MM.1S (cell line): ENCODE measurements at places on chromosomes 2 and 18.
A peak's percentile ranks its signal among the peaks of the same experiment; 100 is the strongest.

DNA sequence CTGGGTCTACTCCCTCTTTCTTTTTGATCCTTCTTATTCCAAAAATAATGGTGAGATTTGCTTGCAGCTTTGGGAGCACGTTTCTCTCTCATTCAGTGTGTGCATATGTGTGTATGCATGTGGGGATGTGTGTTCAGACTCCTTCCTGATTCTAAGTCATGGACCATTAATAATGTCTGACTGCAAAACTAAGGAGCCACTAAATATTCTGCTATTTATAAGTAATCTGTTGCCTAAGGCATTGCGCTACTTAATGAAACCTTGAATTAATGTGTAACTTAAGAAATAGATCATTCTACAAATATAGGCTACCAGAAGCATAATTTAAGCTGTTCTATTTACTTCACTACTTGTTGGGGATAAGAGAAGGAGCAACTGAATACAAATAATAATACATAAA lies 182.1 kb downstream of the TFCP2L1 start:
- no peak for DNase-seq

- DNase-seq, result peak; percentile 45
Measured at GRCh38 chr2:110747522-110748488, 15.4 kb downstream of the ACOXL start.

DNA sequence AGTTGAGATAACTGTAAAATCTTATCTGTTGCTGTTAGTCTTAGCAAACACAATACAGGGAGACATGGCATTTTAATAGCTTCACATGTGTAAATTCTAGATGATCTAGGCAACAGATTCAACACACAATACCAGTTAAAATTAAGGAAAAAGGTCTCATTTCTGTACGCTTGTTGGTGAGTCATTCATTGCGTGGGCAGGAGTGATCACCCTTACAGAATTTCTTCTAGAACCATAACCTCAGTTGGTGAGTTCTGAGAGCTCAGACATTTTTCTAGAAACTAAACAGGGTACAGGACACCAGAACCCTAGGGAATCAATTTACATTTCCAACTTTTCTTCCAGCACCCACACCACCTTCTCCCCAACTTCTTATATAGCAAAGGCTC lies 81.9 kb downstream of the SLC8A1 start:
- no peak for DNase-seq

DNA sequence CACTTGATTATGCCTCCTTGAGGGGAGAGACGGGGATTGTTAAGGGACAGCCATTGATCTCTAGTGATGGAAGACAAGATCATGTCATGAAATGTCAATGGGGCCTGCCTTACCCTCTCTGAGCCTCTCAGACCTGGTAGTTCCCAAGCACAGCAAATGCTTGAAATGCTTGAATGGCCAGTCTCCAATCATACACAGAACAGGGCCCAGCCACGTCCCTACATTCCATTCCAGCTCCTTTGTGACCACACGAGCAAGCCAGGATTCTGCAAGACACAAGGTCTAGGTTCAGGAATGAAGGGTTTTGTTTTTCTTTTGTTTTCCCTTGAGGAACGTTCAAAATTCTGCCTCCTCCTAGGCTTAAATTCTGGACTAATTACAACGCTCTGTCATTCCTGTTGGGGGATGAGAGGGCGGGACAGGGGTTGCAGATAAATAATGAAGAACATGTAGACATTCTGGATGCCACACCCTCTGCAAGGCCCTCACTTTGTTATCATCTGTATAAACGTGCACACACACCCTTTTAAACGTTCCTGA lies 98.1 kb upstream of the YPEL5 start:
- no peak for DNase-seq

DNA sequence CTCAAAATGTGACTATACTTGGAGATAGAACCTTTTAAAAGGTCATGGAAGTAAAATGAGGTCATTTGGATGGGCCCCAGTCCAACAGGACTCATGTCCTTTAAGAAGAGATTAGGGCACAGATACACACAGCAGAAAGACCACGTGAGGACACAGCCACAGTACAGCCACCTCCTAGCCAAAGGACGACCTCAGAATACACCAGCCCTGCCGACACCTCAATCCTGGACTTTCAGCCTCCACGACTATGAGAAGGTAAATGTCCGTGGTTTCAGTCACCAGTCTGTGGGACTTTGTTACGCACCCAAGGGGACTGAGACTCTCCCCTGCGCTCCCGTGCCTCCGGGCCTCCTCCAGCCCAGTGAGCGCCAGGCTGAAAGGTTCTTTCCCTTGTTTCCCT lies 30.2 kb upstream of the HPCAL1 start:
- no peak for DNase-seq

DNA sequence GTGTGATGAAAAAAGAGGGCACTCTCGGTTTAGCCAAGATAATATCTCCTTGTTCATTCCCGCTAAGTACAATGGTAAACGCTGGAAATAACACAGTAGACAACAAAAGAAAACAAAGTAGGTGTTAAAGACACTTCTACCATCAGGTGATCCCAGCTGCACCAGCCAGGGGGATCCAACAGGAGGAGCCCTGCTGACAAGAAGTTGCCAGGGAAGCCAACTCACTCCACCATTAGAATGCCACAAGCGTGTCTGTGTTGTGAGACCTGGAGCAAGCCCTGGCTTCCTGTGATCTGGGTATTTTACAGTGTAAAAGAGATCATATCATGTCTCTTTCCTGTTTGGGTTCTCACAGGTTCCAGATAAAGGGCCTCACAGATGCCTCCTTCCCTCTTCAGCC lies 117.0 kb downstream of the GRB14 start:
- no peak for DNase-seq

DNA sequence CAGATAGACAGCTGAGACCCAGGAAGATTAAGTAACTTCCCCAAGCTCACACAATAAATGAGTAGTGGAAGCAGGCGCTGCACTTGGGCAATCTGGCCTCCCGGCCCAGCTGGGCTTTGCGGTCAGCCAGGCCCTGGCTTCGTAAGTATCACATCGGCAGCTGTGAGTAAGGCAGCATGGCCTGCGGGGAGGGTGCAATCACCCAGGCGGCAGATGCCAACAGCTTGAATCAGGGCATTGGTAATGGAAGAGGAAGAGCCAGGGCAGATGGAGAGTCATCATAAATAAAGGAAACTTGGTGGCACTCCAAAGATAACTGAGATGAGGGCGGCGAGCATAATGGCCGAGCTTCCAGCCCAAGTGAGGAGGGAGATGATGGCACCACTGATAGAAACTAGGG lies 217.9 kb upstream of the PID1 start:
- no peak for DNase-seq

GRCh38 chr2:150769421-150769820 lies 282.0 kb upstream of the RND3 start:
- no peak for DNase-seq

- DNase-seq, result no peak
Measured at GRCh38 chr18:21803495-21803894, 62.9 kb downstream of the MIB1 start.

- peak; percentile 68 for DNase-seq
Measured at GRCh38 chr2:217650716-217651360, 352.0 kb downstream of the TNS1 start.

GRCh38 chr2:167750675-167751074 lies 496.7 kb downstream of the STK39 start:
- no peak for DNase-seq

- no peak for DNase-seq
Measured at GRCh38 chr2:71926089-71926447, 221.6 kb downstream of the CYP26B1 start.

- DNase-seq, result no peak
Measured at GRCh38 chr2:128641421-128642080, 322.9 kb upstream of the HS6ST1 start.

DNA sequence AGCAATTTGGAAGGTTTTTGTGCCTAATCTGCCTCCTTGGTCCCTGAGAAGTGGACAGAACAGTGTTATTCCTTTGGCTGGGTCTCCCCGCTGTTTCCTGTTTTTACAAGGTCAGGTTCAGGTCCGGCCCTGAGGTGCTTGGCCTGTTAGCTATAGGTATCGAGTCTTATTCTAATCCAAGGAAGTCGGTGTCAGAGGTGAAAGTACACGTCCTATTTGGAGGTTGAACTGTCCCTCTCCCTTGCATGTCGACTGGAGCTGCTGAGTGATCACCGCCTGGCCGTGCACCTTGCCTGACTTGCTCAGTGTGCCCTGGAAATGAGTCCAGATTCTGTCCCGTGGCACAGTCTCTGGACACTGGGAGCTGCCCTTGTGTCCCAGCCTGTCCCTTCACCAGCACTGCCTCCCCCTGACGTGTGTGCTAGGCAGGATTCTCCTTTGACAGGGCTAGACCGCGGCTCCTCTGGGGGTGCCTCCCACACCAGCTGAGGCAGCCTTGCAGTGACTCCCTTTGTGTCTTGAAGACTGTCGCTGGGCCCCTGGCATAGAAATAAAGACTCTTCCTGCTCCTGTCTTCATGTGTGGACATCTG lies 65.7 kb upstream of the RBM44 start:
- DNase-seq, result no peak

- no peak for DNase-seq
Measured at GRCh38 chr18:8812631-8813030, 107.3 kb downstream of the MTCL1 start.

- DNase-seq, result no peak
Measured at GRCh38 chr18:73688851-73689711, 458.6 kb downstream of the FBXO15 start.

DNA sequence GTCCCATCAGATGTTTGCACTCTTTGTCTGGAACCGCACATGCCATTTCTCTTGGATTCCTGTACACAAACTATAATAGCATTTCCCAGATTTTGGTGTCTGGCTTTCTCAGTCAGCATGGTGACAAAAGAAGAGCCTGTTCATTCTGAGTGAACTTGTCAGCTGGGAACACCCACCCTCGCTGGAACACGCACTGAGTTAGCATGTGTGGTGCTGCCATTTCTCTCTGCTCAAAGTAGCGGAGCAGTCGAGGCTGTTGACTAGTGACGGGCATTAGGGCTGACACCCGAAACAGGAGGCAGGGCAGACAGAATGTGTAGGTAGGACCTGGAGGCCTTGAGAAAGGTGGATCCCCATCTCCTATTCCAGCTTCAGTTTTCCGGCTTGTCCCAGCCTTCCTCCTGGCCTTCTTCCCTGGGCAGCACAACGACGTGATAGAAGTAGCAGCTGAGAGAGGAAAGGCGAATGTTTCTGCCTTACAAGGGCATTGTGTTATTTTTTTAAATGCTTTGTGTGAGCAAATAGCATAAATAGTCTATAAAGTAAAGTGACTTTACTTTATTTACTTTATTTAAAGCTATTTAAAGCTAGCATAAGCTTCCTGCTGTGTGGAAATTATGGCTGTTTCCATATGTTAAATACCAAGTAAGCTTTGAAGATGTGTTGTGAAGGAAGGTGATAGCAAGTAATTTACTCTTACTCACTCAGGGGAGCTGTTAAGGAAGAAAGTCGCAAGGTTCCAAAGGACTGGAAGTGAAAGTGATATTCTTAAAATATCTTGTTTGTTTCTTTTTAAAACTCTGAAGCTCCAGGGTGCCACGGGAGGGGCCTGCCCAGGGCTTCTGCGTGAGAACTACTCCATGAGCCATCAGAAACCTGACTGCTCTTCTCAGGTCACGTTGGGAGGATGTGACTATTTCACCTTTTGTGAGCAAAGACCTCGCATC lies 272.6 kb downstream of the NEDD4L start:
- no peak for DNase-seq

- DNase-seq, result peak; percentile 59
Measured at GRCh38 chr2:10935953-10936942, 24.5 kb downstream of the KCNF1 start.

DNA sequence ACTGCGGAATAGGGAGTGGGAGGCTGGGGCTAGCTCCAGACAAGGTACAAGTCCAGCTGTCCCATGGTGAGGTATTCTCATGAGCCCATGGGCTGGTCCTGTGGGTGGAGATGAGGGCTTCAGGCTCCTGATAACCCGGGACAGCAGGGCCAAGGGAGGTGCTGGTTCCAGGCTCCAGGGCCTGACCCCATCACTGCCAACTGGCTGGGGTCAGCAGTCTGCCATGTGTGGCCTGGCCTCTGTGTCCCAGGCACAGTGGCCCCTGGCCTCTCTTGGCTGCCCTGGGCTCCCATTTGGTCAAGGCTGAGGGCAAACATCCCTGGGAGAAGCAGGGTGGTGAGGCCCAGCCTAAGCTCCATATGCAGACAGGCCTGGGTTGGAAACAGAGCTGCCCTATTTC lies 966 bp upstream of the OXER1 start:
- DNase-seq, result no peak

DNA sequence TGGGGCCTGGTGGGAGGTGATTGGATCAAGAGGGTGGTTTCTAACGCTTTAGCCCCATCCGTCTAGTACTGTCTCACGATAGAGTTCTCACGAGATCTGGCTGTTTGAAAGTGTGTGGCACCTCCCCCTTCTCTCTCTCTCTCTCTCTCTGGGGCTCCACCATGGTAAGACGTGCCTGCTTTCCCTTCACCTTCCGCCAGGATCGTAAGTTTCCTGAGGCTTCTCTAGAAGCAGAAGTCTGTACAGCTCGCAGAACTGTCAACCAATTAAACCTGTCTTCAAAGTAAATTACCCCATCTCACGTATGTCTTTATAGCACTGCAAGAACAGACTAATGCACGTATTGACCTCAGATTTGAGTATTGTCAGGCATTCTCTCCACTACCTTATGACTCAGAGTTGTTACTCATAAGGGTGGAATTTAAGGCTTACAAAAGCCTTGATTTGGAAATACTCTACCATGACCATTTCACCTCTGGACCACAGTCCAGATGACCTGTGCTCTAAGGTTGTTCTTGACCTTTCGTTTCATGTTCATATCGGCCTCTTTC lies 99.5 kb upstream of the AGAP1 start:
- DNase-seq, result no peak

GRCh38 chr2:72198532-72199241 lies 51.0 kb upstream of the CYP26B1 start:
- no peak for DNase-seq

GRCh38 chr2:112161431-112162145 lies 23.4 kb downstream of the FBLN7 start:
- no peak for DNase-seq

DNA sequence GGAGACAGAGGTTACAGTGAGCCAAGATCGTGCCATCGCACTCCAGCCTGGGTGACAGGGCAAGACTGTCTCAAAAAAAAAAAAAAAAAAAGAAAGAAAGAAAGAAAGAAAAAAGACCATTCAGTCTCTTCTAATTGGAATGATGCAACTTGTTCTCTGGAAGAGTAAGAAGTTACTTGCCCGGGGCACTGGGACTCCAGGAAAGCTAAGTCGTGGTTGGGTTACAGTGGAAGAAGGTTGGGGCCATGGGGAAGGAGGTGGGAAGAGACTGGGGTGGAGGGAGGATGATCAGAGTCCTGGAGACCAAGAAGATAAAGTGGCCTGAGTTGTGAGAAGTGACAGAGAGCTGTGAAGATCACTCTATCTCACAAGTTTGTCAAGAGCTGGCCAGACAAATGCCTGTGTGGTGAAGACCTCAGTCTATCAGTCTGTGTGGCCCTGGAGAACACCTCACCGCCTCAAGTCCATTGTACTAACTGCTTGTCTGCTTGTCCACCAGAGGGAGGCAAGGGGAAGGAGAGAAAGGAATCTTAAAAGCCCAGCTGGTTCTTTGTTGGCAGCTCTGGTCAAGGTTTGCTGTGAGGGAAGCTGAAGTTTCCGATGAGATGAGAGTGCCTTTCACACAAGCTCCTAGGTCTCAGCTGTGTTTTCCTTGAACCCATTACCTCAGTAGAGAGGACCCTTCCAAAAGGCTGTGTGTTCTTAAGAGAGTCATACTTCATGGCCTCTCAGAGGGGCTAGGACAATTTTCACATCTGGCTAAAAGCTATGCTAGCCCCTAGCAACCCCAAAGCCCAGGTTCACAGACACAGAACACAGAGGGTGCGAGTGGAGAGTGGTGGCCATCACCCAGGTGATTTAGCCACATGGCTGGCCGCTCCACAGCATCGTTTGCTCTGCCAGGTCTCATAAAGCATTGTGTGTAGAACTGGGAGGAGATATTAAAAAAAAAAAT lies 72.0 kb upstream of the TMEM178A start:
- DNase-seq, result no peak

- DNase-seq, result no peak
Measured at GRCh38 chr2:38218591-38218991, 142.6 kb upstream of the CYP1B1 start.
